IPS DF 19.7 (cell line): ENCODE measurements at places on chromosomes 4 and X.

- no peak for DNase-seq
These were observed 179.1 kb upstream of the TBC1D9 start for GRCh38 chr4:140935254-140935653.

DNA sequence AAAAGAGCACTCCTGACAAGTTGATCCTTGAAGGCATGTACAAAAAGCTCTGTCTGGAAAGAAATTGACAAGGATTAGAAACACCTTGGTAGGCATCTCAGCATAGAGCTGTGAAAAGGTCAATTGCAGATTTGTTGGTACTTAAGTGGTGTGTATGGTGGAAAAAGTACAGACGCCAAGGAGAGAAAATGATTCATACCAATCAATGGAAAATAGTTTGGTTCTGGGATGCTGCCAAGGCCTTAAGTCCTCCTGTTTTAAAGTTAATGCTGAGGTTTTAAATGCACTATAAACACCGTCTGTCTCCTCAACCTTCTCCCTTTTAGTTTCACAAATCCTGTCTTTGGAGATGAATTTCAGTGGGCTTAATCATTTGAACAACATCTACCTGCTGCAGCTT is 524.1 kb downstream of the IL15 start:
- no peak for DNase-seq

DNA sequence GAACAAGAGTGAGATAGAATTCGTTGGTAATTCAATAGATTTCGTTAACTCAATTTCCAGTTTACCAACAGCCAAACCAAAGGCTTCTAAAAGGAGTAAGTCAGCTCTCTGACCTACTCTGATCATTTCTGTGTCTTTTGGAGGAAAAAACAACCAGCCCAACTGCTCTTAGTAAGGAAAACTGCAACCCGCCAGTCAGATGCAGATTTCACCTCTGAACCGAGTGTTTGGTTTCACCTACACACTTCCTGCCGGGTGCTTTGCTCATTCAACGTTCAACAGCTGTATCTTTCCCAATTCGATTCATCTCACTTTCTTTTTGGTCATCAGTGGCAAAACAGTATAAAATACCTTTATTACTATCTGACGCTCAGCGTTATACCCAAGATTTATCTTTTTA is 24.5 kb downstream of the TMSB4X start:
- DNase-seq: no peak

DNA sequence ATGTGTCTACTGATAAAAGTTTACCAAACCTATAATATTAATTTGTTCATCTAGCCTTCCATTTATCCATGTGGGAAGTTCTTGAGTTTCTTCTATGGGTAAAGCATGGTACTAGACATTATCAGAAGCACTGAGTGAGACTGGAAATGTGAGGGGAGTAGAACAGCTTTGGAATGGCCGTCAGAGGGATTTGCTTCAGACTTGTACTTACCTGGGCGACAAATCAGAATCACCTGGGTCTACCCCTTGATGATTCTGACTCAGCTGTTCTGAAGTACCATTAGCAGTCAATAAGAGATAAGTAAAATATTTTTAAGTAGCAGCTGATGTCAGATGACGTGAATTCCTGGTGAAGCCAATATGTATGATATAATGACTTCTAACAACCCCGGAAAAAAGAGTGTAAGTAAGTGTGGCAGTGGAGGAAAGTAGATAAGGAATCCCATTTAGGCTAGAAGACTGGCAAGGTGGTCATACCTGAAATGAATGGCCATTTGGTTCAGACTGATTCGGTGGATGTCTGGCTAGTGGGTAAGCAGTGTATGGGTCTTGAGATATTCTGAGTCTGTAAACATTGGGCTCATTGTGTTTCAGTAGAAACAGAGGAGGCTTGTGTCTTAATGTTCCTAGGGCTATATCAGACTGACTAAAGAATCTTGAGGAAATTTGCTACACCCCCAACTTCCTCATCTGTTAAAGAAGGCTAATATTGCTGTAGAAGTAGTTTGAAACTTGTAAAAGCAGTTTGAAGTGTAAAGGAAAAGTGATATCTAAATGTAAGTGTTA is 409.2 kb downstream of the NKX6-1 start:
- DNase-seq: no peak

- no peak for DNase-seq
These were observed 11.2 kb downstream of the MEPE start for GRCh38 chr4:87843936-87844335.

DNA sequence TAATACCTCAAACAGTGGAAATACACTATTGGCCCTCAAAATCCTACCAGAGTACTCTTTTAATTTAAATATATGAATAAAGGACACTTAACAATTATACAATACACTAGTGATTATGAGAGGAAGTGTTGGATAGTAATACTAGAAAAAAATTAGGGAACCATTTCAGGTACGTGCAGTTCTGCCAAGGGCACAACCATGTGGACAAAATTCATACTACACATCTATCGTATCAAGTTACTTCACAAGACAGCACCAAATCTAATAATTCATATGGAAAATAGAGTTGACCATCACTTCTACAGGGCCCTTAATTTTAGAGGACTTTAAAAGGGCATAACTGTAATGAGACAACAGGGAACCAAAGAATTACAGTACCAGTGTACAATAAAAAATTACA is 69.2 kb upstream of the ZCCHC13 start:
- DNase-seq: no peak

DNA sequence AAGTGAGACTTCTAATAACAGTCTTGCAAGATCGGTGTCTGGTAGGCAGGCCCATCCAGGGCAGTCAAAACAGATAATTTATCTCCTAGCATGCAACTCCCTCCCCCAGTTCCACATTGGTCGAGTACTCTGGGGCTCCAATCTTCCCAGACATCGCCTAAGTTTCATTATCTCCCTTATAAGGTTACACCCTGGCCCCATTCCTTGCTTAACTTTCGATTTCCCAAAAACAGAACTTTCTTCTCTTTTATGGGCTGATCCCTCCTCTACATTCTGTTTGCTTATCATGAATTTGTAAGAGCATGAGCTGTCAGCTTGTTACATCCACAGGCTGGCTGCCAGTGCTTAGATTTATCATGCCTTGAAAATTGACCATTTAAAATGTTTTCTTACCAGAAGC is 471.3 kb downstream of the TECRL start:
- DNase-seq: no peak

DNA sequence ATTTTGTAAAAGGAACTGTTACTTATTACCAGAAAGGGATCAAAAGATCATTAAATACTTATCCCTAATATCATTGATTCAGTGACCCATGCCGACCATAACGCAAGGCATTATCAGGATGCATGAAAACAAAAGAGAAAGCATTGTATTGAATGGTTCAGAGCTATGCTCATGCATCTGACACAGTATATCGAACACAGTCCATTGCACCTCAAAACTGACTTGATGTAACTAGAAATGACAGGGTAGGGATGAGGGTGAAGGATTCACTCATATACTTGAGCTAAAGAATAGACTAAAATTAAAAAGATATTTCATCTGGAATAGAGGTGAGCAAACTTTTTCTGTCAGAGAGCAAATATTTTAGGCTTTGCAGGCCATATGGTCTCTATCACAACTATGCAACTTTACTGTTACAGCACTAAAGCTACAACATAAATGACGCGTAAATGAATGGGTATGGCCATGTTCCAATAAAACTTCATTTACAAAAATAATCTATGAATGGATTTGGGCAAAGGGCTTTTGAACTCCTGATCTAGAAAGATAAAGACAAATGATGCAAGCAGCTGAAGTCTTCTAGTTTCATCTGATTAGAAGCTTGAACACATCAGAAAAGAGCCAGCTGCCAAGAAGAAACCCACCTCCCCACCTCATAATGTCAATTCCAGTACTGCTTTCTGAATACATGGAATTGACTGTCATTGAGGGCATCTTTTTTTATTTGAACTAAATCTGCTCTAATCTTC is 12.9 kb upstream of the SPP1 start:
- no peak for DNase-seq

GRCh38 chrX:17613979-17614588 is 123.2 kb upstream of the SCML1 start:
- no peak for DNase-seq

DNA sequence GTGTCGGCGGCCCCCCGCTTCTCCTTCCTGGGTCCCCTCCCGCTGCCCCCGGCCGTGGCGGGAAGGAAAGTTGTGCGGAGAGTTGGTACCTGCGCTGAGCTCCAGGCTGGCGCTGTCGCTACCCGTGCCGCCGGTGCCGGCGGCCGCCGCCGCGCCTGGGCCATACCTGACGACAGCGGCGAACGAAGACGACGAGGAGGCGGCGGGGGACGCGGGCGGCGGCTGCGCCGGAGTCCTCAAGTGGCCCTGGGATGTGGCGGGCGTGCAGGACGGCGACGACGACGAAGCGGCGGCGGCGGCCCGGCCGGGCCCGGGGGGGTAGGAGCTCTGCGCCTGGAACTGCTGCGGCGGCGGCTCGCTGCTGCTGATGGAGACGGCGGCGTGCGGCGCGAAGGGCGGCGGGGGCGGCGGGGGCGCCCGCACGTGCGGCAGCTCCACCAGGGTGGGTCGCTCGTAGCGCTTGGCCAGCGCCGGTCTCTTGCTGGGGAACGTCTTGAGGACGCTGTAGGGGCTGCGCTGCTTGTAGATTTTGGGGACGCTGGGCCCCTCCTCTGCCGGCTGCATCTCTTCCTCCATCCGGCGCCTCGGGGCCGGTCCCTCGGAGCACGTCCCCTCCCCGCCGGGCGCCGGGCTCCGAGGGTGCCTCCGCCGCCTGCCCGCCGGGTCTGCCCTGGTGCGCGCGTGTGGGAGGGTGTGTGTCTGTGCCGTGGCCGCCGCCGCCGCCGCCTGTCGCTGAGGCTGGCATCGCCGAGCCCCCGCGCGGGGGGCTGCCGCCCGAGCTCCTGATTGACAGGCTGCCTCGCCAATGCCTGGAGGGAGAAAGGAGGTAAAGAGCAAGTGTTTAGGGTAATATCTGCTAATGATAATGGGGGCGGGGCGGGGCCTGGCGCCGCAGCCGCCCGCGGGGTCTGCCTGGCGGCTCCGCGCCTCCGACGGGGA is 618 bp downstream of the BEND4 start:
- no peak for DNase-seq

- DNase-seq: no peak
These were observed 42.8 kb downstream of the AREG start for GRCh38 chr4:74487771-74488170.

DNA sequence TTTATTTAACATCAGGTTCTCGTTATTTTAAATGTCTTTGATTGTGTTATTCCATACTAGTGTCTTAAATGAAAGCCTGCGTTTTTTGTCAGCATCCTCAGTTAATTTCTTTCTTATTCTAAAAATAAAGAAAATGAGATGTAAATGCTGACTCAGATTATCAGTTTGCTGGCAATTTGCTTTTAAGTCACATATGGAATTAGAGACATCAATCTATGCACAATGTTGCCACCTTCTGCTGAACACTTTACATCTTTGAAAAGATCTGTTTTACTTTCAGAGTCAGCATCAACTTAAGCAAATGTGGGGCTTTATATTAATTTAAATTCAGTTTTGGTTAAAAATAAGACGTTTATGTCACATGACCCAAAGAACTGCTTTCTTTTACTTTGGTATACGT is 99.2 kb downstream of the ADGRL3 start:
- no peak for DNase-seq

- no peak for DNase-seq
These were observed 181.8 kb downstream of the USP46 start for GRCh38 chr4:52477191-52477780.

DNA sequence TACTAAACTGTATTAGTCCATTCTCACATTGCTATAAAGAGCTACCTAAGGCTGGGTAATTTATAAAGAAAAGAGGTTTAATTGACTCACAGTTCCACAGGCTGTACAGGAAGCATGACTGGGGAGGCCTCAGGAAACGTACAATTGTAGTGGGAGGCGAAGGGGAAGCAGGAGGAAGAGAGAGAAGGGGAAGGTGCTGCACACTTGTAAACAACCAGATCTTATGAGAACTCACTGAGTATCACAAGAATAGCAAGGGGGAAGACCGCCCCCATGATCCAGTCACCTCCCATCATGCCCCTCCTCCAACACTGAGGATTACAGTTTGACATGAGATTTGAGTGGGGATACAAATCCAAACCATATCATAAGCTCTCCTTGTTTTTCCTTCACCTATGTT is 40.9 kb downstream of the RPA4 start:
- no peak for DNase-seq

GRCh38 chr4:80153874-80154544 is 43.3 kb upstream of the PRDM8 start:
- no peak for DNase-seq

DNA sequence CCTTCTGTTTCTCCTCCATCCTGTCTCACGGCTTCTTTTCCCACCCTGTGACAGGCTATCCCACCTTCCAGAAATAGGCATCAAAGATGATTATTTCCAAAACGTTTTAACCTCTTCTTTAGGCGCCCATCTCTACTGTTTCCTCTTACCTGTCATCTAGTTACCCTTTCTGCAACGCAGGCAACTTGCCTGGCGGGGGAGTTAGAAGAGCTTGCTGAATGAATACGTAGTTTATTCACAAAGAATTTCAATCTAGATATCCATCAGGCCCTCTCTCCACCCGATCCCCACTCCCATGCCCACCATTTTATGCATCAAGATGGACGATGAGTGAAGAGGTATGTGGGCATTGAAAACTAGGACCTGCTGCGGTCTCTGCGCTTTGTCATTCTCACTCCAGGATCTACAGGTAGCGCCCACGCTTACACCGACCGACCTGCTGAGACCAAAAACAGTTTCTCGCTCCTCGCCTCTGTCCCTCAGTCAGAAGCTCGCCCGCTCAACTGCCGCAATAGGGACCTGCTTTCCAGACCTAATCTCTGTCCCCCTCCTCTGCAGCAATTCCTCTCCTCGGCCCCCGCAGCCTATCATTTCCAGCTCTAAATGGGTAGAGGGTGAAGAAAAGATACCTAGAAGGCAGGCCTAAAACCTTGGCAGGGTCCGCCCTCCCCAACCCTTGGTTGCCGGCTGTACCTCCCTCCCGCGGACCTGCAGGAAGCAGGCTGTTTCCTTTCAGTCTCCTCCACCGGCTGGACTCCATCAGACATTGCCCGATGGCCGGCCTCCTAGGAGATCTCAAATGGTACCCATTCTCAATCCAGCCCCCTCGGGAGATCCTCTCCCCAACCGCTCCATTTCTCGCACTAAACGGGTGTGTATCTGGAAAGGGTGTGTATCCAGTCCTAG is 624 bp downstream of the BEX5 start:
- DNase-seq: no peak

DNA sequence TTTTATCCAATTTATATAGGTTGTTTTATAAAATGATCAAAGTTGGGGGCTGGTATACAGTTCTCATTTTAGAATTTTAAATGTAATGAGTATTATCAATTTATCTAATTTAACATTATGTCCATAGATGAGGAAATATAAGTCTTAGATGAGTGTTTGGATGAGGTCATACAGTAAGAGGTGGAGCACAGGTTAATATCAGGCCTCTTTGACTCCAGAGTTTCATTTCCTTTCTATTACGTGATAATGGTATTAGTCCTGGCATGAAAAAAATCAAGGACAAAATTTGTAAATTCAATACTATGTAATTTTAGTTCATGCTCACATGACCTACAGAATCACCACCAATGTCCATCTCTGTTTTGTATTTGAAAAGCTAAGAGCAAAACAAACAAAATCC is 269.8 kb downstream of the FSTL5 start:
- no peak for DNase-seq

GRCh38 chr4:140472156-140472555 is 25.9 kb downstream of the MGAT4D start:
- no peak for DNase-seq
